Activated naive CD4-positive, alpha-beta T cell treated with Interleukin-2 at 50 U/mL for 16 hours (primary cell): ENCODE measurements at places on chromosomes 7 and 10.

DNA sequence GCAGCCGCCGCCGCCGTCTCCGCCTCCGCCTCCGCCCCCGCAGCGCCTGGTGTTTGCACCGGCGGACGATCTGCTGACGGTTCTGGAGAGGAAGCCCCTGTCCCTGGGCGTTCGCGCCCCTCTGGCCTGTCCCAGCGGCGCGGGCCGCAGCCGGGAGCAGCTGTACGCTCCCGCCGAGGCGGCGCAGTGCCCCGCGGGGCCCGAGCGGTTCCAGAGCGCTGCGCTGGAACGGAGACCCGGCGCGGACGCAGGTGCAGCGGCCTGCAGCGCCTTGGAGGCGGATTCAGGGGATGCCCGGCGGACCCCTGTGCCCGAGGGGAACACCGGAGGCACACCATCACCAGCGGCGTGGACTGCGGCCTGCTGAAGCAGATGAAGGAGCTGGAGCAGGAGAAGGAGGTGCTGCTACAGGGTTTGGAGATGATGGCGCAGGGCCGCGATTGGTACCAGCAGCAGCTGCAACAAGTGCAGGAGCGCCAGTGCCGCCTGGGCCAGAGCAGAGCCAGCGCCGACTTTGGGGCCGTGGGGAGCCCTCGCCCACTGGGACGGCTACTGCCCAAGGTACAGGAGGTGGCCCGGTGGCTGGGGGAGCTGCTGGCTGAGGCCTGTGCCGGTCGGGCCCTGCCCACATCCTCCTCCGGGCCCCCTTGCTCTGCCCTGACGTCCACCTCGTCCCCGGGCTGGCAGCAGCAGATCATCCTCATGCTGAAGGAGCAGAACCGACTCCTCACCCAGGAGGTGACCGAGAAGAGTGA is 24.8 kb upstream of the ZNF735 start:
- no peak for DNase-seq

DNA sequence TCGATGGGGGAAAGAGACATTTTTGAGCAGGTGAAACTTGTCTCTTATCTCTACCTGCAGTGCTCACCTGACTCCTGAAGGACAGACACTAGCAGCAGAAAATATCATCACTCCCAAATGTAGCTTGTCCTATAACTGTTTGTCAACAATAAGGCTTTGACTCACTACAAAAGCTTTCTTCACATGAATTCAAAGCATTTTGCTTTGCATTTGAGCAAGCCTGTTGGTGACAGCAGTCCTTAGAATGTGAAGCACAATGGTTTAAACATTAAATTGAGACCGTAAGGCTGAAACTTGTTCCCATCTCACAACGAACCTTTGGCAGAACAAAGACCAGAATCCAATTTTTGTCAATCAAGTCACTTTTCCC is 30.6 kb upstream of the ZNRF2 start:
- DNase-seq, result no peak

- DNase-seq, result no peak
Measured at GRCh38 chr7:20491284-20491683, 124.2 kb upstream of the ABCB5 start.

- DNase-seq, result no peak
Measured at GRCh38 chr10:31034098-31034909, 2.6 kb upstream of the ZNF438 start.

DNA sequence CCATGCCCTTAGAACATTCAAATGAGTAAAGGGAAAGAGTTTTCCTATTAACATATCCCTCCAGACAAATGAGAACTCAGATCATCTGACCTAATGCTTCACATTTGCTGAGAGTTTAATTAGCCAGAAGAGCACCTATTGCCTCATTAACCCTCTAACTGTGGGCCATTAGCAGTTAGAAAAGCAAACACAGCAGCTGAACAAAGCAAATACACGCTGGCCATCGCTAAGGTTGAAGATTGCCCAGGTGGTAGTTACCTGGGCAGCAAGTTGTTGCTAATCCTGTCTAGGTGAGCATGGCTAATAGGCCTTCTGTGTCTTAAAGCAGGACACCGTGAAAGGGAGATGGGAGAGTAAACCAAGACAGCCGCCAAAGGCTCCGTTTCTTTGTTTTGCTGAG is 49.9 kb upstream of the UCN3 start:
- no peak for DNase-seq
